ENCODE measurements at places on chromosomes 2 and 18.

- no peak for DNase-seq
Observed at GRCh38 chr2:119950966-119951365, 61.9 kb upstream of the EPB41L5 start.

DNA sequence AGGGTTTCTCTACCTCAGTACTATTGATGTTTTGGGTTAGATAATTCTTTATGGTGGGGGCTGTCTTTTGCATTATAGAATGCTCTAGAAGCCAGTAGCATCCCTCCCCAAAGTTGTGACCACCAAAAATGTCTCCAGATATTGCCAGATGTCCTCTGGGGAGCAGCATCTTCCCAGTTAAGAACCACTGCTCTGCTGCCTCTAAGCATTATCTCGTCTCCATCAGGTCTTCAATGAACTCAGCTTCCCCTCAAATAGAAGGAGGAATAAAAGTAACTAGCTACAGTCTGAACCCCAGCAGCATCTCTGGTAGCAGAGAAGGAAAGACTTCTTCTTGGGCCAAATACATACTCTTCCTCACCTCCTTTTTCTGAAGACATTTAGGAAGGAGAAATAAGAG is 244.1 kb downstream of the AGPS start:
- DNase-seq, result no peak

GRCh38 chr2:2536416-2537056 is 205.5 kb upstream of the MYT1L start:
- no peak for DNase-seq

DNA sequence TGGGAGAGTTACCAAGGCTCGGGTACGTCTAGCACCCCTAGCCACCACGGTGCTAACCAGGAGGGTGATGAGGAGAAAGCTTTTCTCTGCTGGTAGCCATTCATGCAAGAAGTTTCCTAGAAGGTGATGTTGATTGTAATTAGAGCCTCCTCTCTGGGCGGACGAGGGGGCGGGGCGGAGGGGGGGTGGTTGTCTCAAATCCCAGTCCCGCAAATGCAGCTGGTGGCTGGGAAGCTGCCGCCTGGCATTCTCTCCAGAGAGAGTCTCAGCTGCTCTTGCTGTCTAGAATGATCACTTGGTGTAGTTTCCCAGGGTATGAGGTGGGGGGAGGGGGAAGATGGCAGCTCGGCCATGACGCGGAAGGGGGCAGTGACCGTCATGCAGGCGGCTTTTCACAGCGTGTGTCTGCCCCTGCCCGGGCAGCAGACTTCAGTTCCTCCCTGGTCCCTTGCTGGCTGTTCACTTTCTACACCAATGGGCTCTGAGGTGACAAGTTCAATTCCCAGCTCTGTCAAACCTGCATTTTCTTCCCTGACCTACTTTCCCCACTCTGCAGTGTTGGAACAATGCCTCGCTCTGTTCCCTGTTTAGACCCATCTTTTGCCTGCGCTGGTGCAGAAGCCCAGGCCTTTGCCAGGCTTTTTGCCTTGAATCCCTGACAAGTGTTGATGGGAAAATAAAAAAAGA is 61.5 kb upstream of the KLF7 start:
- no peak for DNase-seq

GRCh38 chr2:126660971-126661370 is 5.0 kb downstream of the GYPC start:
- DNase-seq, result no peak
